ENCODE measurements at places on chromosomes 5 and 9. TPM values are rescaled to one million over a fixed set of nuclear protein-coding genes. Genes with fewer than 3 reads are reported as not detected.

DNA sequence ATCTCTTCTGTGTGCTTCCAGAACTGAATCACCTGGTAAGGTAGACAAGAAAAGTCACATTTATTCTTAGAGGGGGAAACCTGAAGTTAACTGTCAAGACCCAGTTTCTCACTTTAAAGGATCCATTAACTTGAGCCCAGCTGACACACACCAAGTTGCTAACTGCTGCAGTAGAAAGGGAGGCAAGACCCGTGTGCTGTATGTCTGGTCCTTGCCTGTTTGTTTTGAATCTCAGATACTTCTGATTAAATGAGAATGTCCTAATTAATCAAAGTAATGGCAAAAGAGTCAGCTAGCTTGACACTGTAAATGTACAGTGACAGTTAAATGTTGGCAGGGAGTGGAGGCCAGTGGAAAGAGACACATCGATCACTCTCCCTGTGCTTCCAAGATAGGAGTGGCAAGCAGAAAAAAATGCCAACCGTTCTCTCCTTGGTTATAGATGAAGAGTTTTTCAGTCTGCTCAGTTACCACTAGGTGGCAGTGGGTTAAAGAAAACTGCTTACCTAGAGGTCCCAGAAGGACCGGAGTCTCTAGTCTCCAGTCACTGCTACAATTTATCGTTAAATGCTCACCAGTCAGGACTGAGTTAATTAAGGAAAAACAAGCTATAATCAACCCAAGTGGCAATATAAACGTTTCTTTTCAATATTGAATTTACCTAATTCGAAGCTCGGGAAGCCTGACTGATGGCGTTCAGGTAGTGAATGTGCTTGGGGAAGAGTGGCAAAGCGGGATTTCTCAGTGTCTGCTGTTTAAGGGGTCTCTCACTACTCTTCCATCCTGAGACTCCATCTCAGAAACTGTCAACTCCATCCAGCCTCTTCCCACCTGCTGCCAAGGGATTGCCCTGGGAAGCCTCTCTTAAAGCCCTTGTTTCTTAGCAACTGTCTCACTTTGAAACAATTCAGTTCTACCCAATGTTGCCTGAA, 18.4 kb downstream of the LSM11 start:
- no peaks in the 10 kb centered on the region for H3K27me3 ChIP-seq
- H3K36me3 ChIP-seq = no peaks in the 10 kb centered on the region
- no peak overlapping the region for H3K4me3 ChIP-seq
- DNase-seq = peak; percentile 81
- H3K27ac ChIP-seq = no peak overlapping the region

DNA sequence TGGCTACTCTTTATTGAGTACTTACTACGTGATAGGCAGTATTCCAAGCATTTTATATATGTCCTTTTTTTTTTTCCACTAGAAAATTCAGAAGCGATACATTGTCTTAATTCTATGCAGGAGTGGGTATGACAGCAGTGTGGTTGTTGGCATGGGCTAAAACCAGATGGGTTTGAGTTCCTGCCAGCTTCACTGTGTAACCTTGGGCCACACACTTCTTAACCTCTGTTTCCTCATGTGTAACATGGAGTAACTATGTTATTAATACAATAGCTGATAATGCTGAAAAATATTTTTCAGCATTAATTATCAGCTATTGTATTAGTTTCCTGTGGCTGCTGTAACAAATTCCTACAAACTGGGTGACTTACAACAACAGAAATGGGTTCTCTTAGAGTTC, 12.0 kb downstream of the SNX18 start:
- H3K27me3 ChIP-seq = no peaks in the 10 kb centered on the region
- H3K27ac ChIP-seq = no peak overlapping the region
- peaks cover 56% of the 10 kb centered on the region for H3K4me1 ChIP-seq
- H3K4me3 ChIP-seq = no peak overlapping the region
- H3K36me3 ChIP-seq = no peaks in the 10 kb centered on the region
- no peak for DNase-seq

DNA sequence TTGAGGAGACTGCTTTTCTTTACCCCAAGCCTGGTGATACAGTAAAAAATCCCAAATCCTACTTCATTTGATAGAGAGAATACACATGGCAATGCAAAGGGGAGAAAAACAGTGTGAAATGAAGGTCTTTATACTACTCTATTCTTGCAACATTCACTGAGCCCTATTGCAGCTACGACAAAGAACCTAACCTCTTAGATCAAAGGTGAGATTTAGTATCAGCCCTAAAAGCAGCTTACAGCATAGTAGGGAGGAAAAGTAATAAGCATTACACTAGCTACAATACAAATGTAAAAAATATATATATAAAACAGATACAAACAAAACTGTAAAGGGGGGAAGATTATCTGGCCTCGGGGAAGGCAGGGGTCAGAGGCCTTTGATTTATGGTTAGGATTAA, 147.1 kb downstream of the MAPKAP1 start:
- H3K27ac ChIP-seq = peak overlapping the region; percentile 74
- H3K4me3 ChIP-seq = no peak overlapping the region
- H3K27me3 ChIP-seq = no peaks in the 10 kb centered on the region
- no peaks in the 10 kb centered on the region for H3K36me3 ChIP-seq
- peaks cover 40% of the 10 kb centered on the region for H3K4me1 ChIP-seq

Gene ARL14EPL
- not detected for total RNA-seq

Gene MYOZ3
- 6.8 TPM for total RNA-seq

Gene CATSPER3
- total RNA-seq = 0.07 TPM

Gene ERBIN
- total RNA-seq = 28.9 TPM
